ENCODE measurements at places on chromosomes 2 and 18. TPM values are rescaled to one million over a fixed set of nuclear protein-coding genes. Genes with fewer than 3 reads are reported as not detected.

Gene UGT1A6
- not detected for total RNA-seq

Gene DIPK1C
- total RNA-seq = not detected

Gene POTEI
- 0.50 TPM for total RNA-seq

Gene EHD3
- 20.9 TPM for total RNA-seq

- peak; percentile 39 for DNase-seq
Observed at GRCh38 chr18:76528477-76529432, 33.7 kb upstream of the ZNF516 start.

DNA sequence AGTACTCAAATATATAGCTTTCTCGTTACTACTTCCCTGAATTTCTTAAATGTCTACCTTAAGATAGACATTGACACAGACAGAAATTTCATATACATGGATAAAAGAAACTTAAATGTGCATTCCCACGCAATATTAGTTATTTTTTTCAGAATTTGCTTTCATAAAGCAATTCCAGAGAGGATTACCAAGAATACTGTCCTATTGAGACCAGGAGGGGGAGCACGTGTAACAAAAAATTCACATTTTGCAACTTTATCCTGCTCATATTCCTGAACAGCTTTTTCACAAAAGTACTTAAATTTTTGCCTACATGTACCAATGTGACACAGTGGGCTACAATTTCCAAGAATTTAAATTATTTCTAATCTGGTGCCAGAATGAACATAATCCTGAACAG is 30.7 kb upstream of the ERCC3 start:
- peak; percentile 25 for DNase-seq

DNA sequence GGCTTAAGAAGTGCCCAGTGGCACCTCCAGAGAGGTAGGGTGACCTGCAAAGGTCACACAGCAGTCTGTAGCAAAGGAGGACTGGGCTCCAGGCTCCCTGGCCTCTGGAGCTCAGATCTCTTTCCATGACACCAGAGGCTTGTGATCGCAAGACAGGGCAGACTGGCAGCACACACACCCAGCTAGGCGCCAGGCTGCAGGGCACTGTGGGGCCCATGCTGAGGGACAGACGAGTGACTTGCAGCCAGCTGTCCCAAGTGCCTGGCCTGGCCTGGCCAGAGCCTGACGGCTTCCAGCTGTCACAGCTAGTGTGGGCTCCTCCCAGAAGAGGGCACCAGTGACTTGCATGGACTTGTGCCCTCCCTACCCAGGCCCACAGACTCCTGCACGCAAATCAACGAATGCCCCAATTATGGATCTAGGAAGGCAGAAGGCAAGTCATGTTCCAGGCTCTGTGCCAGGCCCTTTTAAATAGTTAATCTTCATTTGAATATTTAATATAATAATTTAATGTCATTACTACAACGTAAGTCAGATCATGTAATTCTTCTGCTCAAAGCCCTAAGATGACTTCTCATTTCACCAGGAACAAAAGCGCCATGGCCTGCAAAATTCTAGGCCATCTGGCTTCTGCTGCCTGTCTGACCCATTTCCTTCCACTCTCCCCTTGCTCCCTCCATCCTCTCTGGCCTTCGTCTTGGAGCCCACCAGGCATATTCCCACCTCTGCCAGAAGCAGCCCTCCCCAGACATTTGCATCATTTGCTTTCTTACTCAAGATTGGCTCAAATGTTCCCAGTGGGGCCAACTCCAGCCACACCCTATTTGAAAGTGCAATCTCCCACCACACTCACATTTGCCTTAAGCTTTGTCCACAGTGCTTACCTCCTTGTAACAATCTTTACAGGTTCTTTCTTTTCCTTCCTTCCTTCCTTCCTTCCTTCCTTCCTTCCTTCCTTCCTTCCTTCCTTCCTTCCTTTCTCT is 3.7 kb upstream of the SPEG start:
- DNase-seq = peak; percentile 41

DNA sequence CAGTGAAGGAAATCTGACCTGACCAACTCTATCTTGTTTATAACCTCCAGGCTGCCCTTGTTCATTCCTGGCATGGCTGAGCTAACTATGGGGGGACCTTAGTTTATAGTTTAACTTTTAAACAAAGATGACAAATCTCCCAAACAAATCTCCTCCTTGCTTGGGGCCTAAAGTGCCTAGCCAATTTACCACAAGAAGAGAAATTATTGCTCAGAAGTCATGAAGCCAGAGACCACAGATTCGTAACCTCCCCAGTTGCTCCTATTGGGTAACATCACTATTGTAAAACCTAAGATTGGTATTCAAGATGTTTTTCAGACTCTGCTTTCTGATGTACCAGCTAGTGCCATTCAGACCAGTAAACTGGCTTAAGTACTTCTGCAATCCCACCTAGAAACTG is 649.4 kb upstream of the SLC8A1 start:
- DNase-seq = no peak
